Thoracic aorta (tissue), 2 donors: ENCODE measurements at places on chromosomes 7 and 10. TPM values are rescaled to one million over a fixed set of nuclear protein-coding genes. Genes with fewer than 3 reads are reported as not detected.

DNA sequence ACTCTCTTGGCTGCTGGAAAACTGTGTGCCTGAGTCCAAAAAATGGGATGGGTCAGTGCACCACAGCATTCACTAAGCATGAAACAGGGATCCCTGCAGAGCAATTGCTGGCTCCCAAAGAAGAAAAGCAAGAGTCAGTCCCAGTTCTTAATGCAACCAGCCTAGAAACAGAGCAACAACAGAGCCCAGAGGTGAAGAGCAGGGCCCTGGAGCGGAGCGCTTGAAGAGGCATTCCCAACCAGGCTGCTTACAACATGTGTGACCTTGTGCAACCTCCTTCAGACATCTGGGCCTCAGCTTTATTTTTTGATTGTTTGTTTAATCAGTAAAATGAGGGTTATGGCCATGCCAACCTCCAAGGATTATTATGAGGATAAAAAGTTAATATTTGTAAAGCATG, 543.7 kb upstream of the COBL start:
- DNase-seq = no peak

GRCh38 chr10:102796407-102797176, 40.6 kb downstream of the CYP17A1 start:
- no peak for DNase-seq

- no peak for DNase-seq
Observed at GRCh38 chr7:1238931-1239802, 6.5 kb downstream of the UNCX start.

GRCh38 chr10:28276384-28276783, 26.5 kb downstream of the MPP7 start:
- no peak for DNase-seq

The PODXL gene
- 23.0 TPM for total RNA-seq

The LHFPL3 gene
- total RNA-seq = not detected
